Psoas muscle (tissue), 8 donors: ENCODE measurements at places on chromosomes 6 and 20. TPM values are rescaled to one million over a fixed set of nuclear protein-coding genes. Genes with fewer than 3 reads are reported as not detected.

The TCF19 gene
- total RNA-seq, result 2.3 TPM

The RSPO3 gene
- 23.1 TPM for total RNA-seq

GRCh38 chr20:9711872-9712271 lies 127.0 kb downstream of the PAK5 start:
- no peak for DNase-seq

The MRPL18 gene
- total RNA-seq, result 45.0 TPM

DNA sequence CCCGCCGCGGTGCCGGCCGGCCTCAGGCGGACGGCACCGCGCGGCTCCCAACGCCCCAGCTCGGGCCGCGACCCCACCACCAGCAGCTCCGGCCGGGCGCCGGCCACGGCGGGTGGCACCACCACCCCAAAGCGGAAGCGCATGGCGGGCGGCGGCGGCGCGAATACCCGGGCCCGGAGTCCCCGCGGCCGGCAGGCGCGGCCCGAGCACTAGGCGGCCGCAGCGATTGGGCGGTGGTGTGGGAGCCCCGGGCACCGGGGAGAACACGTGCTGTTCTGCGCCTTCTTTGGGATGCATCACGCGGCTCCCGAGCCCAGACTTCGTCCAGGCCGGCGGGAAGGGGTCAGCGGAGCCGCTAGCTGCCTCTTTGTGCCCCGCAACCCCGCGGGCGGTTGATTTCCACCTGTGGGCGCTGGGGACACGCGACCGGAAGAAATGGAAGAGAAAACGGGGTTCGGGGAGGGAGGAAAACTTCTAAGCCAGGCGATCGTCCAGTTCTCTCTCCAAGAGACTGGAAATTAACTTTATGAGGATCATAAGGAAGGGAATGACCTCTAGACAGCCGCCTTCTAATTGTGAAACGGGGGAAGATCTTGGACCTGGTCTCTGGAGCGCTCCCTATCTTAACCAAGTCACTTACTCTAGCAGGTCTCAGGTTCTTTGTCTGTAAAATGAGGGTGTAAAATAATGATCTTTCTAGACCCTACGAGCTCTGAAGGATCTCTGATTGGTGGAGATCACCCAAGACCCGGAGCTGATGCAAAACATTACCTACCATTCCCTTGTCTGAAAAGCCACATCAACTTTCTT lies at the start of gene EPM2A:
TSS of gene EPM2A (minus strand) at position 165 of the 810 bp plus-strand sequence. CDS start at position 143, 22 bp downstream.
- DNase-seq, result peak; percentile 91

- no peak for DNase-seq
These were observed 119.6 kb upstream of the MTHFD1L start for GRCh38 chr6:150745896-150746295.

- DNase-seq, result no peak
These were observed 16.1 kb downstream of the TTPAL start for GRCh38 chr20:44491635-44492395.

The HTR1E gene
- total RNA-seq, result not detected

DNA sequence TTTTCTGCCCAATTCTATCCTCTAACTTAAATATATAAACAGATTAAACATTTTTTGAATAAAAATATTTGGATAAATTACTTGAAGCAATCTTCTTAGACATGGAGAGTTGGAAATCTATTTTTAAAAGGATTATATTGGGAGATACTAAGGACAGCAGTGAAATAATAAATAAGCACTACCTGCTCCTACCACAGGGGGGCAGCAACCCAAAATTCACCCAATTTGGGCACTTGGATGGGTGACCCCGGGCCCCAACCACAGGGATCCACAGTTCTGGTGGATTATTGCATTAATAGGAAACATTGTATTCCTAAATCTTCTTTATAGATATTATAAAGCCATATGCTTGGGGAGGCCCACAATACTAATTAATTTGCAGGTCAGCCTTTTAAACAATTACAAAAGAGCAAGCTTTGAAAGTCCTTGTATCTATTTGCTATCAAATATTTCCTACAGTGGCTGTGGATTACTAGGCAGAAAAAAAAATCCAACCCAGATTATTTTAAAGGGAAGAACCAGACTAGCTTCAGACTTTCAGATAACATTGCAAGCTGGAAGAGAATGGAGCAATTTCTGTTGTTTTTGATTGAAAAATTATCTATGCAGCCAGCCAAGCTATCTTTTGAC lies 66.4 kb upstream of the PDE10A start:
- no peak for DNase-seq

The KHDC1L gene
- not detected for total RNA-seq

- DNase-seq, result no peak
These were observed 134.8 kb upstream of the SLC24A3 start for GRCh38 chr20:19077370-19078220.

DNA sequence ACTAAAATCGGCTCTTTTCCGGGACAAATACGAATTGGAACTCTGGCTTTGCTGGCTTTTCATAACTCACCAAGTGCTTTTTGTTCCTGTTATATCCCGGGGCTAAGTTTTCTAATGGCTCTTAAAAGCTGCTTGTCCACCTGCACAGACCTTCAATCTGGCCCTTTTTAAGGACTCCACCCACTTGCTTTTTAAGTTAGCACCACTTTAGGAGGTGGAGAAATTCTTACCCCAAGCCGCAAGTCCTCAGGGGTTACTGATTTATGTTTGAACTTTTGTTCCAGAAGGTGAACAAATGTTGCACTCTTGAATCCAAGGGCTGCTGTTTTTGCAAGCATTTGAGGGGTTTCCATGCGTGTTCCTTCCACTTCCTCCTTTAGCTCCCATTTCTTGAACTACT lies 37.8 kb downstream of the FAM184A start:
- no peak for DNase-seq

DNA sequence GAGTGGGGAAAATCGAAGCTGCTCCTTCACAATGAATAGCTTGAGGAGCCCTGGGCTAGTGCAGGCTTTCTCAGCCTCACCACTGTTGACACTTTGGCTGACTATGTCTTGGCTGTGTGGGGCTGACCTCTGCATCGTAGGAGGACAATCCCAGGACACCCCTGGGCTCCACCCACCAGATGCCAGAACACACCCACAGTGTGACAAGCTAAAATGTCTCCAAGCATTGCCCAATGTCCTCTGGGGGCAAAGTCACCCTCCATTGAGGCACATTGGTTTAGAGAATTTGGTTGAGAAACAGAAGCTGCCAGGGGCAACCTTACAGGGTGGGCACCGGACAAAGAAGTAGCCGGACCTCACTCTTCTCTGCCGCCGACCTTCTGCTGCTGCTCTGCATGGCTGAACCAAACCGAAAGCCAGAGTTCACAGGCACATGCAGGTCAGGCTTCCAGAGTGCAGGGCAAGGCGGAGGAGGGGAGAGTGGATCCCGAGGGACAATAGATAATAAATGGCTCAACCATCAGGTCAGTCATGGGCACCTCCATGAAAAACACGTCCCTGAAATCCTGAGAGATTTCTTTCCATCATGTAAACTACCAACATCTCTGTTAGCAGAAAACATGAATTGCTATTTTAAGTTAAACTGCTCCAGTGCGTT lies 189.0 kb downstream of the LRFN2 start:
- no peak for DNase-seq

- DNase-seq, result no peak
These were observed 12.7 kb downstream of the FAM110A start for GRCh38 chr20:845941-846893.

The EPPIN gene
- total RNA-seq, result not detected

DNA sequence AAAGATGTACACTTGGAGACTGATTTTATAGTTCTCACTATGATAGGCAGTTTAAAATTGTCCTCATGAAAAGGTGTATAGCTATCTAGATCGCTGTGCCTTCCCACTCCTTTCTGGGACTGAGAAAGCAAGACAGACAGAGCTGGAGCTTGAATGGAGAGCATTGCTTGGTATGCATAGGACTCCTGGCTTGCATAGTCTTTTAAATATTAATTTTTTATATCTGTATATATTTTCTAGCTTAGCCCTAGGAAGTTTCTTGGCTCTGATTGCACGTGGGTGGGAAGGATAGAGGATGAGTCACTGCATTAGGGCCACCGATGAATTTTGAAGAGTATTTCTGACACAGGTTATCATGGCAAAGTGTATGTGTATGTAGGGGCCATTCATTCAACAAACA lies 150.0 kb upstream of the SPACA1 start:
- no peak for DNase-seq

- DNase-seq, result no peak
These were observed 35.9 kb upstream of the RAB23 start for GRCh38 chr6:57257911-57258541.

The GABBR1 gene
- 4.9 TPM for total RNA-seq

- no peak for DNase-seq
These were observed 353.1 kb downstream of the CD83 start for GRCh38 chr6:14470671-14471070.

The MICB gene
- total RNA-seq, result 0.67 TPM

The COL20A1 gene
- not detected for total RNA-seq

DNA sequence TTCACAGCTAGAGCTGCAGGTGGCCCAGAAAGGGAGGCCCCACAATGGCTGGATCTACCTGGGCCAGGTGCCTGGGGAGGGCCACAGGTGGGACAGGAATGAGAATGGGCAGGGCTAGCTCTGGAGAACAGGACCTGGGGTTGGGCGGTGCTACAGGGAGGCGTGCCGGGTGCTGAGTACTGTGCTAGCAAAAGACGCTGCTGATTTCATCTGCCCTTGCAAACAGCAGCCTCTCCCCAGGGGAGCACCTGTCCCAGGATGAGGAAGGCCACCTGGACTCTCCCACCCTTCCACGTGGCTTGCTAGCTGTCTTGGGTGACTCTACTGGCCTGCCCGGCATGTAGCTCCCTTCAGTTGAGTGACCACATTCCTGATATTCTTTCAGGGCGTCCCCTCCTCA lies 6.6 kb upstream of the YTHDF1 start:
- DNase-seq, result no peak

The ARMC12 gene
- not detected for total RNA-seq

DNA sequence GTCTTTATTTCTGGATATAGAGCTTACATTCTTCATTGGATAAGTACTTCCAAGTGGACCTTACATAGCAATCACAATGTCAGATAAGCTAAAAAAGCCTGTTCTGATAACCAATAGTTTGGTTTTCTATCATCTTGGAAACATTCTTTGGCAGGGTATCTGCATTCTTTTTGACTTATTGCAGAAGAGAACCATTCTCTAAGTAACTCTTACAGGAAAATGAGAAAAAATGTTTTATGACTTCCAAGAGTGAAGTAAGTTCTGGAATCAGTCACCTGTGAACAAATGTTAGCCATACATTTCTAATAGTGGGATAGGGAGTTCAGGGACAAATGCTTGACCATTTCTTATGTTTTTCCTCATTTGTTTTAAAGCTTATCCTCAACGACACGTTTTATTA lies 564.0 kb downstream of the CD109 start:
- no peak for DNase-seq

- no peak for DNase-seq
These were observed 142.7 kb downstream of the DNAH8 start for GRCh38 chr6:38857815-38858214.

- no peak for DNase-seq
These were observed 133.5 kb upstream of the CLDN20 start for GRCh38 chr6:155130161-155130853.

GRCh38 chr20:5511930-5512329 lies 195.2 kb upstream of the PROKR2 start:
- no peak for DNase-seq

DNA sequence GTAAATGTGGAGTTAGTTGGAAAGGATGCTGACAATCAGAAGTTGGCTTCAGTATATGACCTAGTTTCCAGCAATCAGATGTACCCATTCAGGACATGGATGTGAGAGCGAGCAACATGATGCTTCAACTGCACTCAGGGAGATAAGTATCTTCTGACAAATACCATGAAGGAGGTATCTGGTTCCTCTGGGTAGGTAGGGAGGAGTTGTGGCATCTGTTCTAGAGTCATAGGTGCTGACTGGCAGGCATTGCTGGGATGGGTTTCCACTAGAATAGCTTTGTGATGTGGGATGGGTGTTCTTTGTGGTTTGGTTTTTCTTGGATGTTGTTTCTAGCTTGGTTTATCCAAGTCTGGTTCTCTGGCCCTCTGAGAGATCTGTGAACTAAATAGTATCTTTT lies 3.9 kb upstream of the REV3L start:
- DNase-seq, result no peak

The TMEM244 gene
- total RNA-seq, result not detected

DNA sequence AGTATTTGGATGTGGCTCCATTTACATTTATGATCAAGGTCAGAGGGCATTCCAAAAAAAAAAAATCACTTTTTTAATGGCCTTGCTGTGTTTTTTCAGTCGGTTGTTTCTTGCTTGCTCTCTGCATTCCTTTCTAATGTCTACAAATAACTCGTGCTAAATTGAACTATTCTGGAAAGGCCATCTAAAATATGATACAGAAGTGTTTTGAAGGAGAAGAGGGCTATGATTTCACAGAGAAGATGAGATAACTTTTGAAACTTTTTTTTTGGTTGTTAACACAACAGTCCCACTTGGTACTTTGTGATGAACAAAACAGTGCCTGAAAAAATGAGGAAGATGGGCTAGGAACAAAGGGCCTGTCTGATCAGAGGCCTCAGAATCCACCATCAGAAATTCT lies 156.1 kb upstream of the SMLR1 start:
- DNase-seq, result no peak

- no peak for DNase-seq
These were observed 20.7 kb upstream of the DST start for GRCh38 chr6:56663344-56663743.

The DNPH1 gene
- 20.7 TPM for total RNA-seq
